ENCODE measurements at places on chromosomes 2 and 18.

DNA sequence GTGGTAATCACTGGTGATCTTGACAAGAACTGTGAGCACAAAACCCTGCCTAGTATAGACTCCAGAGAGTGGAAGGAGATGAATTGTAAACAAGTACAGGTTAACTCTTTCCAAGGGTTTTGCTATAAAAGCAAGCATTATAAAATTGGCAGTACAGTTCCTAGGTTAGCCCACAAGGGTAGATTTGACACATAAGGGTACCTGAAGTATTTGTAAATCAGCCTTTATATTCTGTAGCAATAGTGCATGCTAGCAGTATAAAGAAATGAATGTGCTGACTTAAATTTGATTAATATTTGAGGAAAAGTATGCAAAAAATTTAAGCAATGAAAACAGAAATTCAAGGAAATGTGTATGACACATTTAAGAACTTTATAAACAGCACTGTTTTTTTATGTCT, 42.4 kb downstream of the SP3 start:
- DNase-seq: no peak

- DNase-seq: no peak
These were observed 19.9 kb downstream of the FAM98A start for GRCh38 chr2:33579227-33579626.

DNA sequence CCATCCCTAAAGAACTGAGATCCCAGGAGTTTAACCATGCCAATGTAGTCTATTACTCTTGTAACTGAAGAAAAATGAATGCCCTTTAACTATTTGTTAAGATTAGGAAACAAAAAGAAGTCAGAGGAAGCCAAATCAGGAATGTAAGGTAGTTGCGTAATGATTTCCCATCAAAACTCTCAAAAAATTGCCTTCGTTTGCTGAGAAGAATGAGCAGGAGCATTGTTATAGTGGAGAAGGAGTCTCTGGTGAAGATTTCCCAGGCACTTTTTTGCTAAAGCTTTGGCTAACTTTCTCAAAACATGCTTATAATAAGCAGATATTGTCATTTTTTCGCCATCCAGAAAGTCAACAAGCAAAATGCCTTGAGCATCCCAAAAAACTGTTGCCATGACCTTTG, 224.0 kb upstream of the SIX2 start:
- no peak for DNase-seq

- no peak for DNase-seq
These were observed 647 bp downstream of the CCDC121 start for GRCh38 chr2:27627963-27628766.

DNA sequence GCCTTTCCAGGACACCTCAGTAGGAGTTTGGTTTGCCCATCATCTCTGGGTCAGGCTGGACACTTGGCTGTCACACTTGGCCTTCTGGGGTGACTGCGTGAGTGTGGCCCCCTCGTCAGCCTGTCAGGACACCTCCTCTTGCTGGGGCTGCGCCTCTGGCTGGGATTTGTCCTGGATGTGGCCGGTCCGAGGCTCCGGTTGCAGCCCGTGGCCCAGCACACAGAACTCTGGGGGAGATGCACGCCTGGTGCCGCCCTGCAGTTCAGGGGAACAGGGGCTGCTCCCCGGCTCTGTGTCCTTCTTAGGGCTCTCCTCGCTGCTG, 9.6 kb downstream of the PCARE start:
- DNase-seq: no peak

- DNase-seq: no peak
These were observed 76.2 kb upstream of the MYO3B start for GRCh38 chr2:170101789-170102188.

DNA sequence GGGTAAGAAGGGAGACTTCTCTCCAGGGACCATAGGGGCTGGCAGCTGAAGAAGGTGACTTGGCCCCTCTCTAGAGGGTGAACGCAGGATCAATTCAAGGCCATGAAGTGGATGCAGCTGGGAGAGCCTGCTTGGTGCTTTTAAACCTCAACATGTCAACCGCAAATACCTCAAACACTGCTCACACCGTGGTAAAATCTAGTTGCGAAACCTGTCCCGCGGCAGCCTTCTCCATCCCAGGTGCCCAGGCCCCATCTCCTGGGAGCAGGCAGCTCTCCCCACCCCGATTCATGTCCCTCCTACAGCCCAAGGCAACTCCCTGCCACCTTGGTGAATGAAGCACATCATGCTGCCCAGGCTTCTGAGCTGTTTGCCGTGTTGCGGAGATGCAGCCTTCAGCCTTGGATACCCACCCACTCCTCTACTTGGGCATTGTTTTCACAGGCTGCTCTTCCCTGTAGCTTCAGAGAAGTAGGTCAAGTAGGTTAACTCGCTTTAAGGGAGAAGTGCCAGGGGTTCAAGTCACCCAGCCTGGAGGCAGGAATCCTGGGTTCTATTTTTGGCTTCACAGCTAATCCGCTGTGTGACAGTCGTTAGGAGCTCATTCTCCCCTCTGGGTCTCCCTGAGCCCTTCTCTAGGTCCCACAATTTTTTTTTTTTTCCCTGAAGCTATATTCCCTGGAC, 6.2 kb upstream of the EFR3B start:
- no peak for DNase-seq

GRCh38 chr18:63684718-63685117, 18.0 kb upstream of the SERPINB11 start:
- no peak for DNase-seq

GRCh38 chr2:171702781-171703556, 15.7 kb downstream of the DYNC1I2 start:
- DNase-seq: no peak

- DNase-seq: no peak
These were observed 18.3 kb upstream of the ICOS start for GRCh38 chr2:203918264-203918663.

DNA sequence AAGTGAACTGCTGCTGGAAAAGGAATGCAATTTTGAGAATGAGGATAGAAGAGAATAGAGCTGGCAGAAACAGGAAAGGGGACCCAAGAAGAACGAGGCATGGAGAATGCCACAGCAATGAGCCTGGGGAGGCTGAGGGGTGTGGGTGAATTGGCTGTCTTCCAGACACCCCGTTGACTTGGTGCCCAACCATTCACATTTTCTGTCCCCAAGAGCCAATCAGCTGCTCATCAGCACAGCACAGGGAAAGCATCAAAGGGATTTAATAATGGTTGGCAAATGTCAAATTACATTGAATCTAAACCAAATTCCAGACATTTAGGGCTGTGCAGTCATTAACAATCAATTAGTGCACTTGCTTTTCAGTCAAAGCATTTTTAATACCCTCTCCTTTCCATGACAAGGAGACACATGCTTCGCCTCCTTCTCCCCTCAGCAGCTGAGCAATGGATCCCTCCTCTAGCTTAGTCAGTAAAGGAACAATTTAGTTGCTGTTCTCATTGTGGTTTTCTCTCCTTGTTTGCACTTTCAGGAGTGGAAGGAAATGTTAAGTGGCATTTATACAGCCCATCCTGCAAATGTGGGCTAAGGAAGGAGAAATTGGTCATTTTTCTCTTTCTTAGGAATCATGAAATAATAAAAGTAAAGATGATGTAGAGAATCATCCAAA, 98.8 kb downstream of the KLF7 start:
- DNase-seq: no peak

DNA sequence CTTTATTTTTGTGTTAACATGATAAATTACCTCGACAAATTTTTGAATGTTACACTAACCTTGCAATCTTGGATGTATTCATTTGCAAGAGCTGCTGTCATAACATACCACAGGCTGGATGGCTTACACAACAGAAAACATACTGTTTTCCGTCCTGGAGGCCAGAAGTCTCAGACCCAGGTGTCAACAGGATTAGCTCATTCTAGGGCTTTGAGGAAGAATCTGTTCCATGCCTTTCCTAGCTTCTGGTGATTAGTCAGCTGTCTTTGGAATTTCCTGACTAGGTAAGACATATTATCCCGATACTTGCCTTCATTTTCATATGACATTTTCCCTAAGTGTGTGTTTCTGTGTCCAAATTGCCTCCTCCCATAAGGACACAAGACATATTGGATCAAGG, 188.6 kb upstream of the CDH19 start:
- DNase-seq: no peak

DNA sequence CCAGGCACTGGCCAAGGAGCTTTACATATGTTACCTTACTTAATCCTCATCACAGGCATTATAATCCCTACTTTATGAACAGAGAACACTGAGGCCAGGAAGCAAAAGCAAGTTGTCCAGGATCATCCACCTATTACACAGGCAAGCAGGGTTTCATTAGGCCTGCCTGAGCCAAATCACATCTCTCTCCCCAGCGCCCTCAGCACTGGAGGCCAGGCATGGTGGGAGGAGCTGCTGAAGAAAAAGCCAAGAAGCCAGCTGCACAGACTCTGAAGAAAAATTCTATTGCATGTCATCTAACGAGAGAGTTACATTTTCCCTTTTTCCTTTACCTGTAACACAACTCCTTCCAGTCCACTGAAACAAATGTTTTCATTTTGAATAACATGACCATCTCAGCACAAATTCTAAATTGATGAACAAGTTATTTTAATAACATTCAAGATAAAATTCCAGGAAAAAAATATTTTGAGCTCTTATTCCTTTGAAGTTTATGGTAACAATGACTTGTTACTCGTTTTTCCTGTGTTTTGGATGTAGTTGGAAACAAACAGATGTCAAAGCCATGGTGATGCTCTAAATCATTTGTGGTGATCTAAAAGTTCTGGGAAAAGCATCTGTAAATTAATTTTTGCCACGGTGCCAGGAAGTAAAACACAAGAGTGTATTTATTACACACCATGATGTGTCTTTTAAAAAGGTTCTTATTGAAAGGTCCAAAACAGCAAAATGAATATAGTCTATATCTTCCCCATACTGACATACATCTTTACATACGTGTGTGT, 139.0 kb upstream of the ITGB6 start:
- DNase-seq: no peak

DNA sequence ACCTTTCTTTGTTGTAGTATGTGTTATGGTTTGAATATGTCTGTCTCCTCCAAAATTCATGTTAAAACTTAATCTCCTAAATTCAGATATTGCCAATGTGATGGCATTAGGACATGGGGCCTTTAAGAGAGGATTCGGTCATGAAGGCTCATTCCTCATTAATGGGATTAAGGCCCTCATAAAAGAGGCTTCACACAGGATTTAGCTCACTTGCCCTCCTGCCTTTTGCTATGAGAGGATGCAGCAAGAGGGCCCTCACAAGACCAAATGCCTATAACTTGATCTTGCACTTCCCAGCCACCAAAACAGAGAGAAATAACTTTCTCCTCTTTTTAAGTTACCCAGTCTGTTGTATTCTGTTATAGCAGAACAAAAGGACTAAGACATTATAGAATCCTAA, 19.7 kb downstream of the ZBTB14 start:
- no peak for DNase-seq

DNA sequence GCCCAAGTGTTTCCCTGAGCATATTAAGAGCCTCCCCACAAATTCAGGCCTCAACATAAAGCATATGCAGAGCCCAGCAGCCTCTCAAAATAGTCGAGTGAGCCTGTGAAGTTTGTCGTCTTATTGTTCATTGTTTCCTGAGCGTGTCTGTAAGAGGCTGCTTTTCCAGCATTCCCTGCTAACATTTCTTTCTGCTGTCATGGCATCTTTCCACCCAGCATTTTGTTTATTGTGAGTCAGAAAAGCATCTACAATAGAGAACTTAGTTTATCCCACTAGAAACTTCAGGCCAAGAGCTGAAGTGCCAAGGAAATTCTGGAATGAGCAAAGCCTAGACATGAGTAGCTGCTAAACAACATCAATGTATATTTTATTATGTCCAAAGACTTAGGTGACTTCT, 46.3 kb upstream of the STAM2 start:
- DNase-seq: no peak

- DNase-seq: no peak
These were observed 85.7 kb upstream of the RBBP8 start for GRCh38 chr18:22847392-22847791.

- DNase-seq: no peak
These were observed 4.4 kb downstream of the SULT1C4 start for GRCh38 chr2:108382196-108382595.

GRCh38 chr2:130302164-130302886, 40.4 kb upstream of the IMP4 start:
- DNase-seq: no peak

DNA sequence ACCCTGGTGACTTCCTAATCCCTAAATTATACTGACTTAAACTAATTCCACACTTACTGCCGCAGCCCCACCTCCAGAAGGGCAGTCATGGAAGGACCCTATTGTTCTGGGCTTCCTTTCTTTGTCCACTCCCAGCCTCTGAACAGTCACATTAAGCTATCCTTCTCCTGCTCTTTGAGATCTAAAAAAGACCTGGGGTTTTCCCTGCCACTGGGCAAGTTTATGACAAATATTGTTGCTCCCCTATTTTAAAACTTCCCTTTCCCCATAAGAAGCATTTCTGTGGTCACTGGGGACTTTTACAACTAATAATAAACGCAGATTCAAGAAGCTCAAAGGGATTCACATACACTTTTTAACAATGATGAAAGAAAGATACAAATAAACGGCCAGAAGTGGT, 47.2 kb upstream of the XPO1 start:
- DNase-seq: no peak

DNA sequence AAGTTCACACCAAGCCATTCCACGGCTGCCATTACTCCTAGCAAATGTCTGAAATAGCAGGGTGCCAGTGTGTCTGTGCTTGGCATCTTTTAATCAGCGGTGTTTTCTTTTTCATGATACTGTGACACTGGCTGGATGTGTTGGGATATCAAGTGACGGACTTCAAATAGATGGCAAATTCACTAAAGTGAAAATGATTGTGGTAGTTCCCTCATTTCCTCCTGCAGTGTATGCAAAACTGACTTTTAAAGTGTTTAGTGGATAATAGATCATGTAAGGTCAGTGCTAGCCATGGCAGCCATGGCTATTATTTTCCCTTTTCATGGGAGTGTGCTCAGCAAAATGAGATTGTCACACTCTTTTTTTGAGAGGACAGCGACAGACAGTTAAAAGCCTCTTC, 261.5 kb upstream of the SIX3 start:
- DNase-seq: no peak

- no peak for DNase-seq
These were observed 780.6 kb downstream of the TSN start for GRCh38 chr2:122535960-122536505.

GRCh38 chr18:74078257-74078656, 69.4 kb downstream of the FBXO15 start:
- no peak for DNase-seq

- no peak for DNase-seq
These were observed 107.9 kb downstream of the RNF144A start for GRCh38 chr2:7025082-7025481.

- DNase-seq: no peak
These were observed 55.6 kb downstream of the TGFA start for GRCh38 chr2:70498054-70498453.

DNA sequence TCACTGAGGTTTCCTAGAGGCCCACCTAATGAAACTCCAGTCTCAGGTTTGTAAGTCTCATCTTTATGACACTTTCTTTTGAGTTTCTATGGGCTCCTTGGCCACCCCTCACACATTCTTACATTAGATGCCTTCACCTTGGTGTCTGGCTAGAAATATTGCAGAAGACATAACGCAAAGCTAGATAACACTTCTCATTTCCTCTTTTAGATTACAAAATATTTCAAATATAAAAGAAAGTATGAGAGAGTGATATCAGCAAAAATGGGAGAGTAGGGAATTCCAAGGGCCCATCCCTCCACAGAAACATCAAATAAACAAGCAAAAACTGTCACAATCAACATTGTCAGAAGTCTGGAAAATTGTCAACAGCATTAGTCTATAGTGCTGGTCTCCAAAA, 43.3 kb upstream of the ZCCHC2 start:
- no peak for DNase-seq

GRCh38 chr2:231545105-231545902, 15.1 kb upstream of the NMUR1 start:
- DNase-seq: no peak
